Fibroblast of lung (primary cell): ENCODE measurements at places on chromosomes 12 and 14.

DNA sequence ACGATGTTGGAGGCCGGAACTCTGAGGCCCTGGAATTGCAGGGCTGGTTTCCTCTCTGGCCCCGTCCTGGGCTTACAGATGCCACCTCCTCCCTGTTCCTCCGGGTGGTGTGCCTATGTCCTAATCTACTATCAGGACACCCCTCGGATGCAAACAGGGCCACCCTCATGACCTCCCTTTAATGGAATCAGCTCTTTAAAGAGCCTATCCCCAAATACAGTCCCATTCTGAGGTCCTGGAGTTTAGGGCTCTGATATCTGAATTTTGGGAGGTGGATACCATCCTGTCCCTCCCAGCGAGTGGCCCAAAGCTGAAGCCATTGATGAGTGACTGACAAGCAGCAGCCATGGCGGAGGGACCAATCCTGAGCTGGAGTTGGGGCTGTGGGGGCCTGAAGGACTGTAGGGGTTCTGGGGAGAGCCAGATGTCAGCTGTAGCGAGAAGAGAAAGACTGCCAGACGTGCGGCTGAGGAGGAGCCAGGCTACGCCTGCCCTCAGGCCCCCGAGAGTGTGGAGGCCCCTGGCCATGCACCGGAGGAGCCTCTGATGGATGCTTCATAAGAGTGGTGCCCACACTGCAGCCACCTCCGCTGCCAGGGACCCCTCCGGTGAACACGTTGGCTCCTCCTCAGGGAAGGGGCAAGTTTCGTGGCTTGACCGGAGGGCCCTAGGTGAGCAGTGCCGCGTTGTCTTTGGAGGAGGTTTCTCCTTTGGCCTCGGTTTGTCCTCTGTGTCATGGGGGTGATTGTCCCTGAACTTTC lies 100.2 kb downstream of the KIF26A start:
- no peak for DNase-seq

GRCh38 chr12:40224439-40225291 lies at the start of gene LRRK2:
Gene LRRK2, plus strand, starts transcription at chr12:40224997. Its CDS starts 135 bp downstream, at chr12:40225132.
- peak; percentile 77 for DNase-seq

GRCh38 chr12:76041406-76041805 lies 9.8 kb upstream of the PHLDA1 start:
- no peak for DNase-seq

DNA sequence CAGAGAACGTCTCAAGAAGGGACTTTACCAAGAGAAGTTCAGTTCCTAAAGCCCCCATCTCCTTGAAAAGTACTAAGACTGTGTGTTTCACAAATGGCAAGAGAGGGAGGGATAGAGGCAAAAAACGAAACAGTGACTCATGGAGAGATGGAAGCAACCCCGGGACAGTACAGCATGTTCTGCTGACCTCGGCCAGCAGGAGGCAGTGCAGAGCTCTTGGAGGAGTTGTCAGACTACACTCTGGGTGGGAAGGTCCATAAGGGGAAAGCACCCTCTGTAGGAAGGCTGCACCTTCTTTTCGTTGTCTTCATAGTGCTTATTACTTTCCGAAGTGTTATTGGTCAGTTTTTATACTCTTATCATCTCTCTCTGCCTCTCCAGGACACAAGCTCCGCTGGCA lies 525.2 kb upstream of the CCDC196 start:
- DNase-seq = peak; percentile 11

GRCh38 chr14:100905166-100905565 lies 1.6 kb upstream of the RTL1 start:
- no peak for DNase-seq

GRCh38 chr14:52977798-52978197 lies 26.9 kb upstream of the FERMT2 start:
- DNase-seq = no peak

GRCh38 chr14:68306265-68306933 lies 486.5 kb downstream of the ZFP36L1 start:
- no peak for DNase-seq

DNA sequence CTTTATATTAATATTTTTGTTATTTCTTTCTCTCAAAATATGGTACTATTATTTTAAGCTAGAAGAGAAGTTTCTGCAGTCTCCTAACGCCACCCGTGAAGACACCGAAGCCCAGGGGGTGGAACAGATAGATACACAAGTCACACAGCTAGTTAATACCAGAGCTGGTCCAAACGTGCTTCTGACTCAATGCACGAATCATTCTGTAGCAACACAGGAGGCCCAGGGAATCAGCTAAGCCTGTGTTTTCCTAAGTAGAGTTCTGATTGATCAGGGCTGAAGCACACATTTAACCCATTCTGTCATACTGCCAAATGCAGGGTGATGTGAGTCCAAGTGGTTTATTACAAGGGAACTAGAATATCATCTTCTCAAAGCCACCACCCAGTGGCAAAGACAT lies 116.9 kb upstream of the PWP1 start:
- DNase-seq = no peak

GRCh38 chr14:27184427-27184826 lies 586.6 kb upstream of the NOVA1 start:
- no peak for DNase-seq
